IPS DF 6.9 (cell line): ENCODE measurements at places on chromosomes 1 and 21.

DNA sequence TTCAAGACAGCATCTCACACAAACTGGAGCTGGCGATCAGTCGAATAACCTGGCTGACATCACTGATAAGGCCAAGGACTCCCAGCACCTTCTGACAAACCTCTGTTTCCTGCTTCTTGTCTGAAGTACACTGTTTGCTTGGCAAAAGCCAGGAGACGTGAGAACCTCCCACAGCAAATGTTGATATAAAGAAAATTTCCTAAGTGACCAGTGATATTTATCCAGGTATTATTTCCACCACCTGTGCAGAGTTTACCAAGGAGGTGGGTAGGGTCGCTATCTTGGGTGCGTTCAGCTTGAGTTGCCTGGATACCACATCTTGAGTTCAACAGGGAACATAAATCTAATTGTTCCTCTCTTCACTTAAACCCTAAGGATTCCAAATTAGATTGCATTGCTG, 72.9 kb downstream of the SETD4 start:
- no peak for DNase-seq

DNA sequence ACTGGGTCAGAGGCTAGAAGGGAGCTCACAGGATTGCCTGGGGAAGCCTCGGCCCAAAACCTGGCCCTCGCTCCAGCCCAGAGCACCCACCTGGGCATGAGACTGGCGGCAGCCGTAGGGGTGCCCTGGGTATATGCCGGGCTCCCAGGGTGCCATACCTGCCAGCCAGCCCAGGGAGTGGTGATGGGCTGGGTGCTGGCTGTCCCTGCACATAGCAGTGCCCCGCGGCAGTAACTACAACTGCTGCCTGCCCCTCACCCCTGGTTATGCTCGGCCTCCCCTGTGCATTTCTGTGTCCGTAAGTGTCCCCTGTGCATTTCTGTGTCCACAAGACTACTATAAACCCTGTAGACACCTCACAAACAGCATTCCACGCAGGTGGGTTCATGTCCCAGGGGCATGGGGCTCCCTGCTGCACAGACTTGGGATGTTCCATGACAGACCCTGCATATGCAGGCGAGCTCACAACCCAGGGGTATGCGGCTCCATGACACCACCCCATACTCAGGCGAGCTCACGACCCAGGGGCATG, 5.8 kb upstream of the SPATC1L start:
- DNase-seq: no peak

DNA sequence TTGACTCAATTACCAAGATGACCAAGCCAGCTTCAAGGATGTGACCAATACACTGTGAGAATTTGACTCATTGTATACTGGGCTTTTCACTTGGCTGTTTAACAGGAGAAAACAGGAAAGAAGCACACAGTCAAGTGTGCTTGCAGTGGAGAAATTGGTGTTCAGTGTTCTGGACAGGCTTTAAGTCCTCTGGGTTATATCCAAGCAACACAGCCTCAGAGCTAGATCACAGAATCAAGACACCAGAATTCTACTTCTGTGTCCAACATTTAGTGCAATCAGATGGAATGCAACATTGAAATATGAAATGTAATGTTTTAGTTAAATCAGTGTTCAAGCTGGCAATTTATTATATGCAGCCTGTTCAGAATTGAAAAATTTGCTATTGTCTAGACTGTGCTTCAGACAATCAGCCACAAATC, 694.4 kb downstream of the LTN1 start:
- DNase-seq: no peak

- no peak for DNase-seq
These were observed 824 bp upstream of the IFI44L start for GRCh38 chr1:78619446-78619802.

GRCh38 chr21:39097335-39097861, 85.9 kb downstream of the PSMG1 start:
- no peak for DNase-seq

GRCh38 chr1:153742411-153743142, 14.7 kb downstream of the INTS3 start:
- DNase-seq: no peak

- DNase-seq: no peak
These were observed 49.6 kb upstream of the IRF2BP2 start for GRCh38 chr1:234659538-234659937.

GRCh38 chr1:34866762-34867109, 7.2 kb upstream of the SMIM12 start:
- no peak for DNase-seq

- DNase-seq: no peak
These were observed 50.2 kb downstream of the EEIG2 start for GRCh38 chr1:108610073-108610472.

DNA sequence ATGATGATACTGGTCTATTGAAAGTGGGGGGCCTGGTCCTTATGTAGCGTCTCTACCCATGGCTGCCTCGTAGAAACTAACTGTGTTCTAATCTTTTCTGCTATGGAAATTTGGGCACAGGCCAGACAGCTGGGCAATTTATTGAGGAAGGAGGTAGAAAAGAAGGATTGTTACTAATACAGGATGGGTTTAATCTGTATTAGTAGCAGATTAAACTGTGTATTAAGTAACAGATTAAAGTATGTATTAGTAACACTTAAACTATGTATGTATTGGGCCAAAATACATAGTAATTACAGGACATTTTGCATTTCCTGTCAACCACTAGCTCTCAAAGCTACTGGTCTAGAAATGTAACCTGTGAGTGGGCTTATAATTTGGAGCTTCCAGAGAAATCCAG, 142.0 kb downstream of the MAST2 start:
- no peak for DNase-seq

DNA sequence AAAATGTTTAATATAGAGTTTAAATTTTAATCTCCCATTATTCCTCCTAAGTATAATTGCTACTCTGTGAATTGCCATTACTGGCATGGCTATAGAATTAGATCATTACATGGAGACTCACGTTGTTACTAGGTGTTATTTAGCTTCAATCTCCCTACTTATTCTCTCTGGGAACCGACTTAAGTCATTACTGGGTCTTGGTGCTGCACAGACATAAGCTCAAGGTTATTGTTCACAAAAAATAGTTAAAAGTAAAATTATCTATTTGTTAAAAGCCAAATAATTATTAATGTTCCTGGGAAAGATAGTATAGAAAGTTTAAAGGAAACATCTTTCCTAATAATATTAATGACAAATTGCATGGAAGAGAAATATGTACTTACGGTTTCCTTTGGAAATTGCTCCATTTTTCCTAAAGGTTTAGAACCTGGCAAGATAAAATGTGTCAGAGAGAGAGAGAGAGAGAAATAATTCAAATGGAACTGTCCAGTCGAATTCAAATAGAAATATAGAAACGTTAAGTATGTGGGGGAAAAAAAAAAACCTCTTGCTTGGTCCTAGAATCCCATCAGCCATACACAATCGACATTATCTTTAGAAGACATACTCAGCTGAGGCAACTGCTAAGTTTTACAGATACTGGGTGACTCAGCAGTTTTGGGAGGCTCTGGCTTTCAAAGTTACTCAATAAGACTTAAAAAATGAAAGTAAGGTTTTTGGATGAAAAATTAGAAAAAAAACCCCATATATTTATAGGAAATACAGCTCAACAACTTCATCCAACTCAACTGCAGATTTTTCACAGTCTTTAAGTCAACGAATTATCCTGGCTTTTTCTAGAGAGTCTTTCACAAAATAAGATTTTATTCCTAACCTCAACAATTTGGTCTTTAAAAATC, at the start of gene SPTA1:
Gene SPTA1, minus strand, starts transcription at position 605 of the 899 bp plus-strand sequence. Its CDS starts 198 bp downstream, at position 407.
- no peak for DNase-seq

DNA sequence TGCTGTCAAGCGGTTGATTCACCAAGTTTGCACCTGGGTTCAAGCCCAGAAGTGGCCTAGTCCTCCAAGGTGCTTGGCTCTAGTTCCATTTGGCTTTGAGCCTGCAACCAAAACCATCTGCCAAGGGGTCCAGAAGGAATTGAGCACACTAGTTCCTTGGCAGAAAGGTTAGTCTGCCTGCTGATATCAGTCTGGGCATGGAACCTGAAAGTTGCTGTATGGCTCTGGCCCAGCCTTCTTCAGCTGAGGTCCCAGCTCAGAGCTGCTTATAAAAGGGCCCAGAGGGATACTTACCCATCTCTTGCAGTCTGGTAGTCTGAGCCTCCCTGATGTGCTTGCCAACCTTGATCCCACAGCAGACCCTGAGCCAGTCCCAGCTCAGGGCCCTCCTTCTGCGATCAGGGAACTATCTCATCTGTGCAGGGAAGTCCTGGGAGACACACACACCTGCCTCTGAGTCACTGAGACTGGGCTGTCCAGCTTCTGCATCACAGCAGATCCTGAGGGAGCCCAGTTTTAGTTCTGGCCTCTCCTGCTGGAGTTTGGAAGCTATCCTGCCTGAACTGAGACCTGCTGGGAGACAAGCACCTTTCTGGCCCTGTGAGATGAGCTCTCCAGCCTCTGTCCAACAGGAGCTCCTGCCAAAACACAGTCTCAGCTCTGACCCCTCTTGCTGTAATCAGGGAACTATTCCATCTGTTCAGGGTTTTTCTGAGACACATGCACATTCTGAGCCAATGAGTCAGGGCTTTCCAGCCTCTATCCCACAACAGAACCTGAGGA, 75.8 kb downstream of the CTH start:
- DNase-seq: no peak

DNA sequence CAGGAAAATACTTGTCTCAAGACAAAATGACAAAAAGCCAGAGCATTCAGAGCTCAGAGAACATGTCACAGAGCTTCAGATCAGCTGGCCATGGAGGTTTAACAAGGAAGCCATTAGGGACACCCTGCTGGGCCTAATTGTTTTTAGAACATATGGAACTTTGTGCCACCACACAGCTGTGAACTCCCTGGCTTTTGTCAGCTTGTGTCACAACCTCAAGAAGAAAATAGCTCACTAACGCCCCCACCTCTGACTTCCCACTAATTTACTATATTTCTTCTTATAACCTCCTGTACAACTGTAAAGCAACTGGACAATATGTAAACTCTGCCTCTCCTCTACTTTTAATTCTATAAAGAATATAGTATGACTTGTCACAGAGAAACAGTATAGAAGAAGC, 21.0 kb upstream of the TDRD10 start:
- DNase-seq: no peak

- no peak for DNase-seq
These were observed at the start of gene F11R for GRCh38 chr1:161020509-161021164. TSS of gene F11R (minus strand) at chr1:161021152. CDS start at chr1:161021073, 79 bp downstream.

- DNase-seq: no peak
These were observed 1.1 kb upstream of the KNCN start for GRCh38 chr1:46552357-46553237.

DNA sequence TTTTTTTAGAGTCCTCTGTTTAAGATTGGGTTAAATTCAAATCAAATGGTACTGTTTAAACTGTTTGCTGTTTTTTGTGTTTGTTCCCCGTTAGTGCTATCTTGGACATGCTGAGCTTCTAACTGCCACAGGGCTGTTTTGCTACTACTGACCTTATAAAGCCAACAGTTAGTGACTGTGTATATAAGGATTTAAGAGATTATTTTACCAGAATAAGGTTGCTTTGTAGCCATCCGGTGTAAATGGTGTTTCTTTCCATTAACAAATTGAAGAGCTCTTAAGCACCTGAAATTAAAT, 37.0 kb downstream of the ZNF281 start:
- no peak for DNase-seq

- DNase-seq: no peak
These were observed 39.9 kb upstream of the POFUT2 start for GRCh38 chr21:45327441-45328197.

GRCh38 chr1:79556189-79556588, 549.7 kb upstream of the ADGRL4 start:
- no peak for DNase-seq

DNA sequence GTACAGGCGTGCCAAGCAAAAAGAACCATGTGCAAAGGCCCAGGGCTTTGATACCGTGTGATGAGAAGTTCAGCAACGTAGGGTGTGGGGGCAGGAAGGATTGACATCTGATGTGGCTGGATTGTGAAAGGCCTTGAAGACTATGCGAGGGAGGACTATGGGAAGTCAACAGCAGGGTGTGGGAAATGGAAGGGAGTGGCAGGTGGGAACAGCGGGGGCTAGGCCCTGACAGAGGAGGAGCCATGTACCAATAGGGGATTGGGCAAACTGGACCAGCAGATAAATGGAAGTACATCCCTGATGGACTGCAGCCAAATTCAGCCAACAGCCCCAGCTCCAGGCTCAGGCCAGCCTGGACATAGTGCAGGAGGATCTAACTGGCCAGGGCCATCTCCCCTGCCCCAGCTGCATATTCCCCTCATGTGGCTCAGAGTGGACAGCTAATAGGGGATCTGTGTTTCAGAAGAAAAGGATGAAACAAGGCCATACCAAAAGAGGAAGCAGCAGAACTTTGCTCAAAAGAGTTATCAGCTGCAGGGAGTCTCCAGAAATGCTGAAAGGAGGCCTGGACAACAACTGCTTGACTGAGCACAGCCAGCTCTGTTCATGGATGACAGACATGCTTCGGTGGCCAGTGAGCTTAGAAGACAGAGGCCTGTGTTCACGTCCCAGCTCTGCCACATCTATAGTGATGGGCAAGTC, 140.2 kb upstream of the SGIP1 start:
- DNase-seq: no peak

DNA sequence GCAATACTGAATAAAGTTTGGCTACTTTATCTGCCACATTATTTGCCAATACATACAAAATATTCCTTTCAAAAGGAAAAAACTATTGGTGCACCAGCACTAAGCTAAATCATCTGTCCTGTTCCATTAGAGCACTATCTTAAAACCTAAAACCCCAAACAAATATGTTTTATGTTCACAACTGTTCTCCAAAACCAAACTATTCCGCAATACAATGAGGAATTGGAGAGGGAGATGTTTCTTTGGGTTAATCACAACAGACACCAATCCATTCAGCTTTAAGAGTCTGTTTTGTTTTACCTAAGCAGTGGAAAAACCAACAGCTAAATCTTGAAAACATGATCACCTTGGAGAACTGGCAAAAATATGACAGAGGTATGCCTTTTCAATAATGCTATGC, 85.1 kb downstream of the ZNF644 start:
- no peak for DNase-seq

DNA sequence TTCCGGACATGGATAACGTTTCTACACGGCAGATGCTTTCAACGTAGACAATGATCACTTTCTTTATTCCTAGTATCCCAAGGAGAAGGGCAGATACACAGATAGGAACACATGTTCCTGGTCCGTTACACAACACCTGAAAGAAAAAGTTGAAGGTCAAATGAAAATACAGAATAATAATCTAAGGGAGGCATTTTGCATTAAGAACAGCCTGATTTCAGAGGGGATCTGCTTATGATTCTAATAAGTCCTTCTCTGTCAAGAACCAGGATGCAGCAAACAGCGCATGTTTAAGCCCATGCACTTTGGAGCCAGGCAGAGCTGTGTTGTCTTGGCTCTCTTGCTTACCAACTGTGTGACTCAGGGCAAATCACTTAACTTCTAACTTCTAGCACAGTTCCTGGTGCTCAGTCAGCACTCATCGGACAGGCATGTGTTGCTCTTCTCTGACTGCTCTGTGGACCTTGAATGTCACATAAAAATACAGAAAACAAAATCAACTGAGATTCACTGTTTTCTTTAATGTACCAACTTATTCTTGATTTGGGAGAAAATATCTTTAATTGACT, 56.3 kb upstream of the CNN3 start:
- DNase-seq: no peak

- no peak for DNase-seq
These were observed 84.1 kb downstream of the PLPPR5 start for GRCh38 chr1:98920441-98921110.
